ENCODE measurements at places on chromosomes 5 and 9.

GRCh38 chr5:109448838-109449237 lies 39.1 kb upstream of the PJA2 start:
- no peak for DNase-seq

DNA sequence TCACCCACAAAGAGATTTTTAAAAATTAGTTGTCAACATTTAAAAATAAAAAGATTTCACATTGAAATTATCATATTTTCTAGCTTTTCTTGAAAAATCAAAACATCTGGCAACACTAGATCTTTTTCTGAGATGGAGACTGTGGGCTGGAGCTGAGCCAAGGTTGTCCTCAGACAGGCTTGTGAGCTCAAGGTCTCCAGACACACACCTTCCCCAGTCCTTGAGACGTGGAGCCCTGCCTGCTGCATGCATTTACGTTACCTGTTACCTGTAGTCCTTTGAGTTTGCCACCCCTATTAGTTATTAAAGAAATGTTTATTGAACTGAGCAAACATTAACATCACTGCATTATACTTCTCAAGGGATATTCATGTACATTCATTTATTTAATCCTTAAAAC lies 87.5 kb upstream of the TLE1 start:
- no peak for DNase-seq

DNA sequence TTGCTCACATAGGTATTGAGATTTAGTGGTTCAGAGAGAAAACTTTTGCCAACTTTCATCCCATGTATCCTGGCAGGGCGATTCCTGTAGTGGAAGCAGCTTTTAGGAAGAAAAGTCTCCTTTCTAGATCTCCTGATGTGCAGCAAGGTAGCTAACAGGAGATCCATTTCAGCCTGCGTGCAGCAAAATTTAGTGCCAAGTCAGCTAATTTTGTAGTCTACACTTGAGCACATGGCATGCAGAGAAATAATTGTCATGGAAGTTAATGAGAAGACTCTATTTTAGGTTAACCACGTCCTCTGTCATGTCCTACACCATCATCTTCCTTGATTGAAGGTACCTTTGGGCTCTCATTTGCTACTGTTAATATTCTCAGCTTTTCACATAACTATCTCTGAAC lies 165.8 kb downstream of the PTPRD start:
- DNase-seq = no peak

DNA sequence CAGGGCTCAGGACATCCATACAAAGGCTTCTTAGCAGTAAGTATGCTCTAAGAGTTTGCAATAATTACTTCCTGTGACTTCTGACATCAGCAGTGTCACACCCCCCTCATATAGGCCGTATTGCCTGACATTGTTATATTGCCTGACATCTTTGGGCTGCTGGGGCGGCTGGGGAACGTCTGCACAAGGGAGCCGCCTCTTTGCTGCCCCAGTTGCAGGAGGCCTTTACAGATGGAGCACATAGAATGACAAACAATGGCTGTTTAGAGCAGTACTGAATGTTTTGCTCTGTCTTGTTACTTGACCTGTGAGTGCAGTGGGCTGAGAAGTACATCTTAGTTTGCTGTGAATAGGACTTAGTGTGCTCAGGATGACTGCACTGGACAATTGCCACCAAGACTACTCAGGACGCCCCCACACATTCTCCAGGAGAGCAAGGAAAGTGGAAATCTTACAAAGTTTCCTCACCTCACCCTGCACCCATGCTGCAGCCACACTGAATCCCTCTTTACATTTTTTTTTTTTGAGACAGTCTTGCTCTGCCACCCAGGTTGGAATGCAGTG lies 65.4 kb upstream of the SPOCK1 start:
- DNase-seq = no peak

- DNase-seq = no peak
Observed at GRCh38 chr5:64944868-64945267, 176.1 kb downstream of the CWC27 start.

DNA sequence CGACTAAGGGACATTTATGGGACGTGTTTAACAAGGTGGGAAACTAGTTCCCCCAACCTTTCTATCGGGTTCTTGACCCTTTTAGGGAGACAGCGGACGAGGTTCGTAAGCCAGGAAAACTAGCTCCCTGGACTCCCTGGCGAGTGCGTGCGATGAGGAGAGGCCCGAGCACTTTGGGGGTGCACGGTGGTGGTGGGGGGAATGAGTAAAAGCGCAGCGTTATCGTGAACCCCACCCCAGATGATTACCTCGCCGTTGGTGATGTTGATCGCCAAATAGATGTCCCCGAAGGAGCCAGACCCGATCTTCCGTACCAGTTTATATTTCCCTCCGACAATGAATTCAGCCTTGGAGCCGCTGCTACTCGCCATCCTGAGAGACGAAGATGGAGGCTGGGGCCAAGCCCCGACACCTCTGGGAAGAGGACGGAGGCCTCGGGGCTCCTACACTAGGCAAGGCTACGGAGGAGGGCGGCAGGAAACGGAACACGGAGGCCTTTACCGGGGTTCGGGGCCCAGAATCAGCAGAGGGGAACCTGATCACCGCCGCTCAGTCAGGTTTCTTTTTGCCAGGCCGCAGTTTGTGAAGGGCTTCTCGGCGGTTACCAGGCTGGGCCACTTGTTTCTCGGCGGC lies 529 bp downstream of the CSNK1A1 start:
- DNase-seq = no peak

- no peak for DNase-seq
Observed at GRCh38 chr5:169139480-169140050, 161.4 kb downstream of the SLIT3 start.

DNA sequence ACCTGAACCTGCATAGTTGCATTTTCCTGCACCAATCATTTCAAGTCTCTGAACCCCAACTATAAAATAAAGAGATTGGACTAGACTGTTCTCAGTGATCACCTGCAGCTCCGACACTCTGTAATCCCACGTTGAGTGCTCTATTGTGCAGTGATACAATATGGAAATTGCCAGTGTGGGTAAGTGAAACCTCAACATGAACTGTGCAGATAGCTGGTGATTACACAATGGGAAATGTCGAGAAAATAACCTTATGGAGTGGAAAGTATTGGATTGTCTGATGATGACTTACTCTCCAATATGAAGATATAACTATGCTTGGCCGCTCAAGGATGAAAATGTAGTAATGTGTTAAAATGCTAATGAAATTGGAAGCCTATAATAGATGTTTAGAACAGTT lies 293.1 kb upstream of the BRINP1 start:
- DNase-seq = no peak

DNA sequence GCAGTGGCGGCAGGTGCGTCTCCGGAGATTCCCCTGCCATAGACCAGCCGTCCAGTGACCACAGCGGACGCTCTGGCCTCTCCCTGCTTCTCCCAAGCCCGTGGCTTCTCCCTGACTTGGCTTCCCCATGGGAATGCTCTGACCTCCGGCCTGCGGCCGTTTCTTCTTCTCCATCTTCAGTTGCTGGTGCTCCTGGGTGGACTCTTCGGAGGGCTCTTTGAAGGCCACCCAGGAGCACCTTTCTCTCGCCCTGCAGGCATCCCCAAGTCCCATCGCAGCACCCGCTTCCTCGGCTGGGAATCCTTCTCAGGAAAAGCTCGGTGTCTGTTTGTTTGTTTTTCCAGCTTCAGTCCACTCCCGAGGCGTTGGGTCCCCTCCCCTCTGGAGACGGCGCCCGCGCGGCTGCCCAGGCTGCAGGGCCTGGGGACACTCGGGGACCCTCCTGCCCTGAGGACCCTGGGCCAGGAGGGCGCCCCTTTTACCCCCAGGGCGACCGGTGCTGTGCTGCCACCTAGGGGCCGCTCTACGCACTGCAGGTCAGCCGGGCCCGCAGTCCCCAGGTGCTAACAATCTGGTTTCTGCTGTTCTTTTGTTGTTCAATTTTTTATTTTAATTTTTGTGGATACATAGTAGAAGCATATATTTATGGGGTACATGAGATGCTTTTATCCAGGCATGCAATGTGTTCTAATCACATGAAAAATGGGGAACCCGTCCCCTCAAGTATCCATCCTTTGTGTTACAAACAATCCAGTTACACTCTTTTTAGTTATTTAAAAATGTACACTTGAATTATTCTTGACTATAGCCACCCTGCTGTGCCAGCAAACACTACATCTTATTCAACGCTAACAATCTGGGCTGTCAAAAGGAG lies 197.9 kb upstream of the ADAMTS16 start:
- DNase-seq = no peak

GRCh38 chr5:171816666-171817065 lies 31.0 kb downstream of the SMIM23 start:
- DNase-seq = no peak

DNA sequence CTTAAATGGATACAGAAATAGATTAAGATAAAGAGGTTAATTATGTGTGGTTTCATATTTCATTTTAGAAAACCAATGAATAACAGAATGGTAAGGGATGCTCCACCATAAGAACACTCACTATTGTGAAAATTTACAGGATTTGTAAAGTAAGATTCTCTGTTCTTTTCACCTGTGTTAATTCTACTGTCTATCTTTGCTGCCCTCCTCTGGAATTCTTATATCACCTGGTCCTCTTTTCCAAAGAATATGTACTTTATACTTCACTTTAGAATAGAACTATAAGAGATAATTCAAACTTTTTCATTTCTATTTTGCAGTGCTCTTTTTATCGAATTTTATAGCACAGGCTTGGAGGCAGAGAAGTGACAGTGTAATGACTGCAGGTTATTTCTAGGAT lies 213.4 kb downstream of the LURAP1L start:
- DNase-seq = no peak

GRCh38 chr9:130306823-130307666 lies 41.5 kb downstream of the HMCN2 start:
- no peak for DNase-seq

DNA sequence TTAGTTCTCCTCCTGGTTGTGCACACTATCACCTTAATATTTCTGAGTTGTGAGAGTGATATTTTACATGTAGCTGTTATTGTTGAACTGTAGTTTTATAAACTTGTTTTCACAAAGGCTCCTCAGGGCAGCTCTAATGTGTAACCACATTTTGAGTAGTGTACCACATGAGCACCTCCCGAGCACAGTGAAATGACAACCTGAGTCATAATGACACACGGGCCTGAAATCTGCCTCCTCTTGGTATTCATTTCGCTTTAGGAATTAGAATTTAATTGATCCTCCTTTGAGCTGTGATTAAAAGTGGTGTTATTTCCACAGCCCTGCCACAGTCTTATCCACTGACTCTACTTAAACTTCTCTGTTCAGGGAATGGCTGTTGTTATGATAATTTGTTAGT lies 7.9 kb downstream of the MTRR start:
- no peak for DNase-seq

DNA sequence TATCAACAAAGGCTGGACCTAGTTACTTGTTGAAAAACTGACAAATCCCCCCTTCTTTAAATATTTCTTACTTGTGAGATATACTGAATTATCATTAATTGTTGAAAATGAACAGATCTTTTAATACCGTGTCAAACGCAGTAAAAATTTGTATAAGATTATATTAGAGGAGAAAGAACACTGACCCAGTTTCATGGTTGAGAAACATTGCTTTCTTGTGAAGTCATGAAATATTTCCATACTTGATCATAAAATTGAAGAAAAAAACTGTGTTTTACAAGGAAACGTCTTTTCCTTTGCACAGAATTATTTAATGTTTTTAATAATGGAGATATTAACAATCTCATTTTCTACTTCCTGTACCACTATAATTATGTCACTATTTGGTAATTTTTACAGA lies 45.8 kb downstream of the MOCS2 start:
- DNase-seq = no peak

GRCh38 chr9:105890046-105890822 lies 195.9 kb downstream of the TMEM38B start:
- DNase-seq = no peak

DNA sequence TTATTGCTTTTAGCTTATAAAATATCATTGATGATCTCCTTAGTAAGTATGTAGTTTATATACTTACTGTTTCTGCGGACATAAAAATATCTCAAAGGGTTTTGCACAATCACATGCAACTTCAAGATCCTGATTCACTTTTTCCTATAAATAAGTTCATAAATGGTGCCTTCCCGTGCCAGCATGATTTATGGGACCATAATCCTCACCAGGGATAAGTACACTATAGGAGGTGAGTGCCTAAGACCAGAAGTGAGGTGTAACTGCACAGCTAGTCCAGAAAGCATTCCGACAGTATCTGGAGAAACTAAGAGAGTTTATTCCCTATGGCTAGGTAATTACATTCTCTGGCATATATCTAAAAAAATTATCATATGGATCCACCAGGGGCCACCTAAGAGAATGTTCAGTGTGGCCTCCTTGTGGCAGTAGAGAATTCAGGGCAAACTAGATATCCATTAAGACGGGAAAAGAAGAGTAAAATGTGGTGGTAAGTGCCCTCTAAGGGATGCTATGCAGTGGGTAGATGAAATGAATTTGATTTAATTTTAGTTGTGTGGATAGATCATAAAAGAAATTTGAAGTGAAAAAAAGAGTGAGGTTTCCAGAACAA lies 402.5 kb upstream of the SLC24A2 start:
- no peak for DNase-seq

DNA sequence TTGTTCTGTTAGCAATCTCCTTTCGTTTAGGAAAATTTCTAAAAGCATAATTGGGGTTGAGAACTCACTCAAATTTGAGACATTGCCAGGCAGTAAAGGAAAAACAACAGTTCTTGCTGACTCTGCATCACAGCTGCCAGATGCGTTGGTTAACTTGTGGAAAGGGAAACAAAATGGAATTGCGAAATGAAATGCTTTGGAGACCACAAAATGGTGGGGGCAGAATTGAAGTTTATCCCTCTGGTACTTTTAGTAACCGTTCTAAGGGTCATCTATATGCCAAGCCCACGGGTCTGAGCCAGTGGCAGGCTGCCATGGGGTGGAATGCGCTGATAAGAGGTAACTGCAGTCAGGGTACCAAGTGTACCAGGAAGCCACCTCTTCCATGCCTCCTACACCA lies 28.6 kb upstream of the SELENOP start:
- no peak for DNase-seq

- no peak for DNase-seq
Observed at GRCh38 chr5:100574716-100575115, 39.5 kb downstream of the FAM174A start.

- no peak for DNase-seq
Observed at GRCh38 chr9:116287721-116288120, 134.1 kb downstream of the PAPPA start.

DNA sequence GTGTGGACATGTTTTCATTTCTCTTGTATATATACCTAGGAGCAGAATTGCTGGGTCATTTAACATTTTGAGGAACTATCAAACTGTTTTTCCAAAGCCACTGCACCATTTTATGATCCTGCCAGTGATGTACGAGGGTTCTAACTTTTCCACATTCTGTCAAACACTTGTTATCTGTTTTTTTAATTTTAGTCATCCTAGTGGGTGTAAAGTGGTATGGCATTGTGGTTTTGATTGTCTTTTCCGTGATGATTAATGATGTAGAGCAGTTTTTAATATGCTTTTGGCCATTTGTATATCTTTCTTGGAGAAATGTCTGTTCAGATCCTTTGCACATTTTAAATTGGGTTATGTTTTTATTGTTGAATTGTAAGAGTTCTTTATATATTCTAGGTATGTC lies 107.0 kb downstream of the MELK start:
- no peak for DNase-seq

GRCh38 chr9:17339156-17339555 lies 204.3 kb downstream of the CNTLN start:
- no peak for DNase-seq

Measured in NCI-H510A (cell line).